ENCODE measurements at places on chromosomes 16 and 17.

- no peak for DNase-seq
Observed at GRCh38 chr17:67528751-67529436, 151.8 kb downstream of the PITPNC1 start.

DNA sequence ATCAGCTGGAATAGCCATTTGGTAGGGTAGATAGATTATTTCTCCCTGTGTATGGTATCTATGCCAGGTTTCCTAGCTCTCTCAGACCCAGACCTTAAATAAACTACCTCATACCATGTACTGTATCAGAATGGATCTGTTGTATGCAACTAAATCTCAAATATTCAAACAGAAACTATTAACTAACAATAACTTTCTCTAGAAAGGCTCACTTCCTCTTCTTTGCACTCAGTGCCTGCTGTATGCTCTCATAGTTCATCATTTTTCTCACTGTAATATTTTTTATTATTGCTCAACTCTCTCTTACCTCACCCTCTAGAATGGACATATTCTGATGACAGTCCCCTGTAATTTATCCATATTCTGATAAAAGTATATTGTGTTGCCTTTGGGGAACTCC lies 182.4 kb downstream of the TOX3 start:
- DNase-seq, result no peak

GRCh38 chr16:73214825-73215677 lies 167.1 kb upstream of the ZFHX3 start:
- DNase-seq, result no peak

DNA sequence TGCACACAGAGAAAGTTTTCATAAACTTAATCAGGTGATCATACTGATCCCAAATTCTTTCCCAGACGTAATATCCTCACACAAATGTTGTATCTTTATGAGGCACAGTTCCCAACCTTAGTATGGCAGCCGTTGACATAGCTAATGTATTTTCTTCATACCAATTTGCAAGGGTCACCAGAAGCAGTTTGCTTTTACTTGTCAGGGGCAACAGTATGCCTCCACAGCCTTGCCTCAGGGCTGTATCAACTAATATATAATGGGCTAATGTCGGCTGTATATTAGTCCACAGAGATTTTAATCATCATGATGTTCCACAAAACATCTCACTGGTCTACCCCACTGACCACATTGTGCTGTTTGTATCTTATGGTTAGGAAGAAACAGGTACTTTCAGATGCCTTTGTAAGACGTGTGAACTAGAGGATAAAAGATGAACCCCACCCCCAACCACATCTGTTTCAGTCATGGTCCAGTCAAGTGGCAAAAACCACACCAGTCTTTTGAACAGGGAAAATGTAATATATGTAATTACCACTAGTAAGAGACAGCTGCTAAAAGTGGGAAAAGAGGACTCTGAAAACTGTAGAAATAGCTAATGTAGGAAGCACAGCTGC lies 55.2 kb downstream of the GAN start:
- DNase-seq, result no peak

GRCh38 chr17:37546302-37546701 lies 56.6 kb downstream of the DUSP14 start:
- no peak for DNase-seq

All from stimulated activated CD8-positive, alpha-beta memory T cell treated with anti-CD3 and anti-CD28 coated beads, Interleukin-15, amount 100 ng/mL, for 1 hour (primary cell).